ENCODE measurements at places on chromosomes 3 and 15.

DNA sequence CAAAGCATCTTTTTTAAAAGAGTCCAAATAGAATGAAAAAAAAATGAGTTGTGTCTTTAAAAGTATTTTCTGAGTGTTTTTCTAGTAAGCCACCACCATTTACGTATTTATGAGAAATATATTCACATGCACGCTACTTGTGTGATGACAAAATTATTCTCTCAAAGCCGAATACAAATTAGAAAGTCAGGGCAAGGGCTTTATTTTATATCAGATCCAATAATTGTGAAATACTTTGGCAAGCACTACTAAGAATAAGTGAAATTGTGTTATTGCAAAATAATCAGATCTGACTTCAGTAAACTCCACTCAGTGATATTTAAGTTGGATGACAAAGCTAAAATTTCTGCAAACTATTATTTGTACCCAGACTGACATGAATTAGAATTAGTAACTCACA, 589.3 kb upstream of the KCNMB2 start:
- no peak for DNase-seq

DNA sequence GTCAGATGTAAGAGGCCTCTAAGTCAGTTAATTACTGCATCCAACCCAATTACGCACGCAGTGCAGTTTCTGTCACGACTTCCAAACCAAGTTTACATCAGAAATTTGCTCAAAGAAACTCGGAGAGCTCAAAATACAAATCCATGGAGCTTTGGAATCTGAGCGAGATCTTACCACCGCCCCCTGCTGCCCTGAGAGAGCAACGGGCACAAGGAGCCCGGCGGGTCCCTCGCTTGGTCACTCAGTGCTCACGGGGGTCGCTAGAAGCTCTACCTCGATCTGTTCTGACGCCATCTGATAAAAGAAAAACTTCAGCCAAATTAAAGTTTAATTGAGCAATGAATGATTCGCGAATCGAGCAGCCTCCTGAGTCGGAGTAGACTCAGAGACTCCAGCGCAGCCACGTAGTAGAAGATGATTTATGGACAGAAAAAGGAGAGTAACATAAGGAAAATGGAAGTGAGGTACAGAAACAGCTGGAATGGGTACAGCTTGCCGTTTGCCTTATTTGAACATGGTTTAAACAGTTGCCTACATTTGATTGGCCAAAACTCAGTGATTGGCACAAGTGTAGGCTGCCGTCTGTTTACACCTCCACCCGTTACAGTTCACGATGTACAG, 232.7 kb upstream of the ATP10A start:
- DNase-seq: no peak

- no peak for DNase-seq
Observed at GRCh38 chr15:86028961-86029360, 50.7 kb upstream of the AGBL1 start.

DNA sequence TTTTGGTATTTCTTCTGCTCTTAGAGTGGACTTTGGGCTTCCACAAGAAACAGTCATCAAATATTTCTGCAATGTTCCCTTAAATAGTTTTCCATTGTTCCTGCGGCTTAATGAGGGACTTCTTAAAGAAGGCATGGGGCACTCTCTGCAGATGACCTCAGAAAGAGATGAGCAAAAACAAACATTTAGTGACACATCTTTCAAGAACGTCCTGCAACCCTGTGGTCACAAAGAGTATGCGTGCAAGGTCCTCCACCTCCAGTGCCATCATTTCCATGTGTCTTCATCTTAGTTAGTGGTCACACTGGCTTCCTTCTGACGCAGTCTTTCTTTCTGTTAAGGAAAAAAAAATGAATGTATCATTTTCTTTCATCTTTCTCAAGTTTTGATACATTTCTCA, 56.2 kb downstream of the GREM1 start:
- no peak for DNase-seq

GRCh38 chr3:88180398-88180999, 30.7 kb downstream of the C3orf38 start:
- DNase-seq: no peak

All from D721Med (cell line).